ENCODE measurements at places on chromosomes 4 and X. TPM values are rescaled to one million over a fixed set of nuclear protein-coding genes. Genes with fewer than 3 reads are reported as not detected.

GRCh38 chr4:88447371-88448095, 9.4 kb upstream of the HERC5 start:
- no peak for DNase-seq

- no peak for DNase-seq
These were observed at the start of gene DAPP1 for GRCh38 chr4:99816545-99817308. Gene DAPP1, plus strand, starts transcription at chr4:99816827. Its CDS starts 87 bp downstream, at chr4:99816914.

DNA sequence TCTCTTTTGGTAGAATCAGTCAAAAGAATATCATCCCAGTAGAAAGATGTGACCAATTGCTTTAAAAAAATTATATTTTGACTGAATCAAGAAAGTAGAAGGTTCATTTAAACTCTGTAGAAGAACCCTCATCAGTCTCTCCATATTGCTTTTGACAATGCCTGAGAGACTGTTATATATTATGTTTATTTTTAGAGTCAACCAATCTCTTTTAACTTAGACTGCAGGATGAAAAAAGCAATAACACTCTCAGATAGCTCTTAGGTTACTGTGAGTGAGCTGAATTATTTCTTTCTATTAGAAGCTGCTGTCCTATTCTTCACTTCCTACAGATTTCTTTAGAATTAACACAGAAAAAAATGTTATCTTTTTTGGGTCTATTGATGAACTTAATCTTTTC, 38.1 kb downstream of the GALNTL6 start:
- no peak for DNase-seq

ATRX gene
- polyA plus RNA-seq: 39.5 TPM

GRCh38 chrX:21738210-21738949, 19.5 kb downstream of the SMPX start:
- DNase-seq: no peak

DNA sequence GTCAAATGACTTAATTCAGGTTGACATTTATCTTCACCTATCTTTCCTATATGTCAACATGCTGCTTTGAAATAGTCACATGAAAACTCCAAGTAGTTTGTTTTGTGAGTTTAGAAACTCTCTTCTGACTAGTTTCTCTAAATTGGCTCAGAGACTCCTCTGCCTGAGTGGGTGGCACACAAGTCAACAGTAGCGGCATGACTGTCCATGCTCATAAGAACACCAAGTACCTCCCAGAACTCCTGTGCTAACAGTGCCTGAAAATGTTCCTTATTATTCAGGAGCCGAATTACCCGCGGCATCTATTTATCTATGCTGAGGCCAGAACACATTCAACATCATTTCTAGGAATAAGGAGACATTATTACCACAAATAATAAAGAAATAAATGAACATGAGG, 116.3 kb downstream of the SORBS2 start:
- DNase-seq: no peak

DNA sequence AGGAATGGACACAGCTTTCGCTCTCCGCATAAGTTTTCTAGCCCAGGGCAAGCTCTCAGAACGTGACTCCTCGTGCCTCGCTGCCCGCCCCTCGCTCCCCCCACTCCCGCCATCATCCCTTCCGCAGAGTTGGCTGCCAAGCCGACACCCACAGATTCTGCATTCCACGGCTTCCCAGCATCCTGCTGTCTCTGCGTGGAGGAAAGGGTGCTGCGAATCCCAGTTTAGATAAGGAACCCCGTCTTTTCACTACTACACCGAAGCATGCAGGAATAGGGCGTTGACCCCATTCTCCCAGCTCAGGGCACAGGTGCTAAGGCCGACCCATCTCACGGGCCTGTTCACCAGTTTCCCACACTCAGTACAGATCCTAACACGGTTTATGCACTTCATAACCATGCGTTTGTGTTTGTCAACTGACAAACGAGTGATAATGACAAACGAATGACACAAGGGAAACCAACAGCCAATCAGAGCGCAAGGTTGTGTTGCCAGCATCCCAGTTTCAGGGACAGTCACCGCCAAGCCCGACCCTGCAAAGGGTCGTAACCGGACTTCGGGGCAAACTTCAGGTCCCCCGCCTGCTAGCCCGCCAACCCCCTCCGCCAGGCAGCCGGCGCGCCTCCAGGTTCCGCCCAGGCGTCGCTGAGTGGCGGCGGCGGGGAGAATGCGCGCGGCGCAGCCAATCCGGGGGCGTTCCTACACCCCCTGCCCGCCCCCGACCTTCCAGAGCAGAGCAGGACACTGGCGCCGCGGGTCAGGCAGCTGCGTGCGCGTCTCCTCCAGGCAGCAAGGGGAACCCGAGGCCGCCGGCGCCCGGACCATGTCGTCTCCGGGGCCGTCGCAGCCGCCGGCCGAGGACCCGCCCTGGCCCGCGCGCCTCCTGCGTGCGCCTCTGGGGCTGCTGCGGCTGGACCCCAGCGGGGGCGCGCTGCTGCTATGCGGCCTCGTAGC, at the start of gene CYP2U1:
TSS of gene CYP2U1 (plus strand) at position 729 of the 954 bp plus-strand sequence. CDS start at position 824, 95 bp downstream.
- peak; percentile 72 for DNase-seq

BRS3 gene
- polyA plus RNA-seq: not detected

- DNase-seq: no peak
These were observed 236.6 kb upstream of the PCDH18 start for GRCh38 chr4:137768881-137769280.

DNA sequence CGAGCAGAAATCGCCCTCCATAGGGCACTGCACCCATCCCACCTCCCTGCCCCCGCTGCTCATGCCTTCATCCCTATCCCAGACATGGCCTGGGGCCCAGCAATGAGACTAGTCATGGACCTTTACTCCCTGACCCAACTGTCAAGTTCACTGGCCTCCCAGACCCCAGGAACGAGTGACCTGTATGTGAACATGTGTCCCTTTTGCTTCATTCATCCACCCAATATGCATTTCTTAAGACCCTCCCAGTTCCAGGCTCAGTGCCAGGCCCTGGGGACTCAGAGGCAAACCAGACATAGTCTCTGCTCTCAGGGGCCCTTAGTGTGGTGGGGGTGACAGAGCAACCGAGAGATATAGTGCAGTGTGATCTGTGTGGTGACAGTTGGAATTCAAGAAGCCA, 67.0 kb downstream of the EFNB1 start:
- no peak for DNase-seq

- DNase-seq: peak; percentile 84
These were observed 1.8 kb downstream of the SH3BP2 start for GRCh38 chr4:2794486-2795299.

DNA sequence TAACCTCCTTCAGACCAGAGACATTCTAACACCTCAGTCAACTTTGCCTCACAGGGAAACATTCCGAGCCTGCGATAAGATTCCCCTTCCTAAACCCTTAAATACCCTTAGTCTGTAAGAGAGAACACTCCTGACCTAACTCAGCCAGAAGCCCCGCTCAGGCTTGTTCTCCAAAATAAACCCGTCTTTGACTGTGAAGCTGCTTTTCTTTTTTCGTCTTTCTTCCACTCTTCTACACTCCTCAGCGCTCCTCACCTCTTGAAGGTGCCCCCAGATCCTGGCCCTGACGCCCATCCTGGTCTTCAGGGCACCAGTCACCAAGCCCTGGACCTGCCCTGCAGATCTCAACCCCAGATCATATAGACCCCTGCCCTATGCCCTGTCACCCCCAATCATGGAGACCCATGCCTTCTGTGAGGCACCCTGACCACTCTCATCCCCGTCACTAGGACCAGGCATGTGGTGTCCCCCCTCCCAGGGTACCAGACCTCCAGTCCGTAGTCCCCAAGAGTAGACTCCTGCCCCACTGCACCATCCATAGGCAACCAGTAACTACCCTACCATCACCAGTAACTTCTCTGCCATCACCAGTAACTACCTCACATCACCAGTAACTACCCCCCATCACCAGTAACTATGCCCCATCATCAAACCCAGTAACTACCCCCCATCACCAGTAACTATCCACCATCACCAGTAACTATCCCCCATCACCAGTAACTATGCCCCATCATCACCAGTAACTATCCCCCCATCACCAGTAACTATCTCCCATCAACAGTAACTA, 3.5 kb downstream of the ASMTL start:
- DNase-seq: no peak

GLRA2 gene
- not detected for polyA plus RNA-seq

DNA sequence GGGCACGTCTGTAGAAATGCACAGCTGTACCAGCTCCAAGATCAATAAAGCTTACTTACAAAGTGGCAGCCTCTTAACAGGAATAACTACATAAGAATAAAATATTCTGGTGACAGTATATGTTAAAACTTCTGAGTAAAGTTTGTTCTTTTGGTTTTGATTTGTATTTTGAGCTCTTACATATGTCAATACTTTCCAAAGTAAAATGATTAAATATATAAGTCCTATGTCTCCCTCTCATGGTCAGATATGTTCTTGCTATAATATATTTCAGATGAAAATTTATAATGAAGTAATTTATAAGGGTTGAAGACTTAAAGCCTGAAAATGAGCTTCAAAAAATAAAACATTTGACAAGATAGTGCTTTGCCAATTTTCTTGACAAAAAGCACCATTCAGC, 254.4 kb downstream of the NPFFR2 start:
- peak; percentile 32 for DNase-seq

DNA sequence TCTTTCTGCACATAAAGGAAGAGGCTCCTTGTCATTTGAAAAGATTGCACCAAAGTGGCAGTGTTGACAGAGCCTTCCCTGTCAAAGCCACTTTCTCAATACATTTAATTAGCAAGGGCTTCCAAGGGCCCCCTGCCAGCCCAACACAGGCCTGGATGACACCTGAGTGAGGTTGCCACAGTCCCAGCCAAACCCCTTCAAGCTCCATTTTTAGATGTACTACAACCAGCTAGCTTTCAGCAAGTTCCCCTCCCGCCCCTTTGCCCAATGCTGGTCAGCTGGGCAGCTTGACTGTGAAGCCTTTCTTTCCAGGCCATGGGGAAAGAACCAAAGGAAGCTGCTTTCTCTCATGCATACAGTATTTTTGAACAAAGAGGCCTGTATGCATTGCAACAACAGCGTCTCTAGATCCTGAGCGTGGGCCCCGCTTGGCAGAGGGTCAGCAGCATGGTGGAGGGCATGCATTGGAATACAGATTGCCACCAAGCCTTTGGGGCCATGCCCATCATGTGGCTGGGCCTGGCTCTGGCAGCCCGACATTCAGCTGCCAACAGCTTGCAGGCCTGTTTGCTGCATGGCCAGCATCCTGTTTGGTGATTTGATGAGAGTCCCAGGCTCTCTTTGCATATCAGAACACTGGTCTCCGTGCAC, 261.1 kb upstream of the GATB start:
- no peak for DNase-seq
